Activated naive CD4-positive, alpha-beta T cell treated with anti-CD3 and anti-CD28 coated beads, Interleukin-2, amount 50 U/mL, for 72 hours (primary cell): ENCODE measurements at places on chromosomes 7 and 10. TPM values are rescaled to one million over a fixed set of nuclear protein-coding genes. Genes with fewer than 3 reads are reported as not detected.

DNA sequence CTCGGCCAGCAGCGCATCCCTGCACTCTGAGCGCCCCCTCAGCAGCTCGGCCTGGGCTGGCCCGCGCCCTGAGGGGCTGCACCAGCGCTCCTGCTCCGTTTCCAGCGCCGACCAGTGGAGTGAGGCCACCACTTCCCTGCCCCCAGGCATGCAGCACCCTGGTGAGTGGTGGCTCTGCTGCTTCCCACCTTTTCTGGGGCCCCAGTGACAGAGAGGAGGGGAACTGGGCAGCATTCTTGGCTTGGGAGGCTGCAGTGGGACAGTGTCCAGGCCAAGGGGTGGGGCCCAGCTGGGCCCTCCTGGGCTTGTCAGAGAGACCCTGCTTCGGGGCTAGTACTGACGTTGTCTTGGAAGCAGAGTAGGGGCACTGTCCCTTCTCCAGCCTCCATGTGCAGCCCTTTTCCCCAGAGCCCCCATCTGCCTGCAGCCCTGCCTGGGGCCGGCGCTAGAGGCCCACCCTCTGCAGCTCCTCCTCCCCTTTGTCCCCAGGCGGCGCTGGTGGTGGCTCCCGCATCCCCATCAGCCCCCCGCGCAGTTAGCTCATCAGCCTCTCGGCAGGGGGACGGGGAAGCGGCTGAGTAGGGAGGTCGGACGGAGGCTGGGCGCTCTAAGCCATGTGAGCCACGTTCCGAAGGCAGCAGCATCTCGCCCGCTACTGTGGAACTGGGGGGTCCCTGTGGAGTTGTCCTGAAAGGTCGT, 29.2 kb downstream of the GBX1 start:
- DNase-seq = peak; percentile 38

Gene ZNF239
- 0.41 TPM for total RNA-seq

DNA sequence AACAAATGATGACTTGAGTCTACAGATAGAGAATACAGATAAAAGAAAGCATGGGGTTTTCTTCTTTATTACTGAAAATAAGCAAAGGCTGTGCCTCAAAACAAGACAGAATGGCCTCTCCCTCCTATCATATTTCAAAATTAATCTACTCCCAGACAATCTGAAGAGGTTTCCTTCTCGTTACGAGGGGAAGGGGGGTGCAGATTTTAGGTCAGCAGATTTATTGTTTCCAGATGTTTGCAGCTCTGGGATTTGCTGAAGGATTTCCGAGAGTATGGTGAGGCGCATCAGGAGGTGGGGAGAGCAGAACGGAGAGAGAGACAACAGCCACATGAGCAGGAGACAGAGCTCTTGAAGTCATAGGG, 89.8 kb downstream of the KIAA1549 start:
- no peak for DNase-seq

Gene CCL26
- not detected for total RNA-seq

DNA sequence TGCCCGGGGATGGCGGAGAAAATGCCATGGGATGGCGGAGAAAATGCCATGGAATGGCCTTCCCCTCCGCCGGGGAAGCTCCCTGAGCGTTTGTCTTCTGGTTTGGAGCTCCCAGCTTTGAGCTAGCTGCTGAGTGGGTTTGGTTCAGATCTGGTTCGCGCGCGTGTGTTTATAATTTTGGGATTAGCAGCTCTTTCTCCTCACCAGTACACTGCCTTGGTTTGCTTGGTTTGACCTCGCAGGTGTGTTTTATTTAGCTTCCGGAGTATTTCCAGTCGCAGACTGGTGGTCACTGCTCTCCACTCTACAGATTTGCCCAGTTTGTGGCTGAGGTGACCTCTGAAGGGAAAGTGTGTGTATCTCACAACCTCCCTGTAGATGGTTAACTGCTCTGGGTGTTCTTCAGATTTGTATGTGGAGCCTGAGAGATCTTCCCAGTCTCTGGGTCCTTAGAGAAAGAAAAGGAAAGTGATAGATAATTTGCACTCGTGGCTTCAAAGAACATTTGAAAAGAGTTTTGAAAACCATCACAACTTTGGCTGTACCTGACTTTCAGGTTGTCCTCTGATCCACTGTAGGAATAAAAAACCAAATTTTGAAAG, 597 bp downstream of the ZNF277 start:
- DNase-seq = no peak

Gene AKR1C3
- total RNA-seq = not detected

GRCh38 chr10:1291178-1292090, 235.2 kb downstream of the WDR37 start:
- DNase-seq = no peak

DNA sequence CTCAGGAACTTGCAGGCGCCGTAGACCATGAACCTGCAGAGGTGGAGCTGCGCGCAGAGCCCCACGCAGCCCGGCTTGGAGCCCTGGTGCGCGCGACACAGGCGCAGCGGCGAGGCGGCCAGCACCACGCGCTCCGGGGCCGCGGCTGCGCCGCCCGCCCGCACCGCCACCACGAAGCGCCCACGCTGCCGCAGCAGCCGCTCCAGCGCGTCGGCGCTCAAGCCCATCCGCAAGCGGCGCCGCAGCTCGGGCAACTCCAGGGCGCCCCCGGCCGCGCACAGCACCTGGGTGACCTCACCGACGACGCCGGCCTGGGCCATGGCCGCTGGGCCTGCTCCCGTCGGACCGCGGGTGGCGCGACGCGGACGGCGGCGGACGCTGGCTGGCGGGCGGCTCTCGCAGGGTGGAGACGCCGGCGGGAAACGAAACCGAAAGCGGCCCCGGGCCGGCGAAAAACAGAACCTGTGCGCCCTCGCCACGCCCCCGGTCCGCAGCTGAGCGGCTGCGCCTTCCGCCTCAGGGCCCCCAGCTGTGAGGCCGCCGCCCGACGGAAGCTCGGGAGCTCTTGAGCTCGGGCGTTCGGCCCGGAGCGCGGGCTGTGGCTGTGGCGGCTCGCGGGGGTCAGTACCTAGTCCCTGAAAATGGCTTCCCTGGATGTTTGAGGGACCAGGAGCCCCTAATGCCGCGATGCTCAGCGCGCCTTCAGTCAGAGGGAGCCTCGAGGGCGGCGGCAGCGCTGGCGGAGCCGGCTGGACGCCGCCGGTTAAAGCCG, at the start of gene PARP12:
Gene PARP12, minus strand, starts transcription at position 424 of the 772 bp plus-strand sequence. Its CDS starts 104 bp downstream, at position 320.
- DNase-seq = peak; percentile 88

GRCh38 chr7:111115966-111116365, 25.0 kb downstream of the LRRN3 start:
- no peak for DNase-seq

DNA sequence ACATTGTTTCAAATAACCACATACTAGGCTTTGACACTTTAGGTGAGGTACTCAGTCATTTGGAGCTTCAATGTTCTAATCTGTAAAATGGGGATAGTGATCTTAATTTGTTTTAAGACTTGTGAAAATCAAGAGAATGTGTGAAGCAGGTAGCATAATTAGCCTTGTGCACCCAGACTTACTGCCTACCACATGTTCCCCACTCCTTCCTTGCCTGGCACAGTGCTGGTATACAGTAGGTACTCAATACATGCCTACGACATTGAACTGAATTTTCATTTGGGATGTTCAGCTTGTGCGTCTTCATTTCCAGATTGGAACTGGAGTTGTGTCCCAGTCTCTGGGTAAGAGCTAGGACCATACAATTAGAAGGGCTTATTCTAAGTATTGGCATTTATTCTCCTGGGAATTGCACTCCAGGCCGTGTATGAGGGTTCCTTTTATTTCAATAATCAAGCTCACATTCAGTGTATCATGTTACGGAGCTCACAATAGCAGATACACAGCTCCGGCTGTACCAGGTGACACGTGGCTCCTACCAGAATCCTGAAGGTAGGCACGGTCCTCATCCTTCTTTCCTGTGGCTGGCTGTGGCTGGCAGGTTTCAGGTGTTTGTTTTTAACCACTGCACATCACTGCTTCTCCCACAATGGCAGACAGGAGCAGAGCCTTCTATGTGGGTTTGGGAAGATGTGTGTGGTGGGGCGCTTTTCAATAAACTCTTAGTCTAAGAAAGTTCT, 109.4 kb upstream of the PDCD4 start:
- no peak for DNase-seq

GRCh38 chr7:103651593-103652377, 205.8 kb upstream of the SLC26A5 start:
- no peak for DNase-seq

DNA sequence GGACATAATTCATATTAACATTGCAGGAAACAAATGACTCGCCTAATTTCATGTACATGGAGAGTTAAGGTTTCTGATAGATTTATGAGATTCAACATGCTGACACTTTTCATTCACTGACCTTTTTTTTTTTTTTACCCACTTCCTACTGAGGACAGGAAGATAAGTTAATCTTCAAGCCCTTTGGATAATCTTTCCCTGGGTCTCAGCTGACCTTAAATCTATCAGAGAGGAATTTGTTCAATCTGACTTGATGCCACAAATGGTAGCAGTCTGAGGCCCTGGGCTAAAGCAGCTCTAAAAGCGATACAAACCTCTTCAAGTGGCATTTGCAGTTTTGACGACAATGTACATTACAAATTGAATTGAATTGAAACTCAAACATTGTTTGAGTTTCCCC, 493.3 kb upstream of the SORCS1 start:
- no peak for DNase-seq

DNA sequence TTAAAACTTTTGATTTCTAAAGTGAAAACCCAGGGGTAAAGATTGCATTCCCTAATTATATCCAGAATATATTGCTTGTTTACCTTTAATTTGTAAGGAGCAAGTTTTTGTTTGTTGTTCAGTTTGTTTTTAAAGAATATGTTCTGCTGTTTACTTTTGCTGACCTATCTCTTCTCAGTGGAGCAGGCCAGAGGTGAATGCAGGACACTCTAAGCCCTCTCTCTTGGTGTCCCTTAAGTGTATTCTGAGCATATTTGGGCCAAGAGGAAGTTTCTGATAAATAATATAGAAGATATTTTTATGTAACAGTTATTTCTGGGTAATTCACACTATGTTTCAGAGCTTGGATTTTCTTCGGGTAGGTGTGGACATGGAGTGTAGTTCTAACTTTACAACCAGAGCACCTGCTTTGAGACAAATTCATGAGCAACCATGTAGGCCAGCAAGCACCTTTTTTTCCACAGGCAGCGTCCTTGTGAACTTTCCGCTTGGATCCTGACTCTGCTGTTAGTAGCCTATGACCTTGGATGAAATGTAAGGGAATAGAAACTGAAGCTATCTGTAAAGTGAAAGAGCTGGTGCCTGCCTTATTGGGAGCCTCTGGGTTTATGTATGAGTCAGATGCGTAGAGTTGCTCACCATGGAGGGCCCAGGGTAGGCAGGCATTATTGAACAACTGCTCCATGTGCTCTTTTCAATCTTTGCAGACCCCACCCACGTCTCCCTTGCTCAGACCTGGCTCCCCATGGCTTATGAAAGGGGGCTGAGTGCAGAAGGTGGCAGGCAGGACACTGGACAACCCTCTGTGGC, 16.1 kb downstream of the OGDH start:
- no peak for DNase-seq

DNA sequence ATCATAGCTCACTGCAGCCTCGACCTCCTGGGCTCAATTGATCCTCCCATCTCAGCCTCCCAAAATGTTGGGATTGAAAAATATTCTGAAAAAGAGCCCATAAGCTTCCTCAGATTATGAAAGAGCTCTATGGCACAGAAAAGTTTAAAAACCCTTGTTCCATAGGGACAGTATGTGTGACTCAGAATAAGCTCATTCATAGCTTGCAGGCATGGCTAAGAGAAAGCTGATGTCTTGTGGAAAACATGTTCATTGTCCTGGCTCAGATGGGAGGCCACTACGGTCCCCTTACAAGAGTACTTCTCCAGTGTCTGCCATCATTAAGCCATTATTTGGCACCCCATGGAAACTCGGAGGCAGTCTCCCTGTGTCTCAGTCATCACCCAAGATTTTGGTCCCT, 64.0 kb downstream of the CCDC3 start:
- no peak for DNase-seq

- no peak for DNase-seq
Observed at GRCh38 chr7:77157446-77157845, 35.0 kb downstream of the CCDC146 start.

DNA sequence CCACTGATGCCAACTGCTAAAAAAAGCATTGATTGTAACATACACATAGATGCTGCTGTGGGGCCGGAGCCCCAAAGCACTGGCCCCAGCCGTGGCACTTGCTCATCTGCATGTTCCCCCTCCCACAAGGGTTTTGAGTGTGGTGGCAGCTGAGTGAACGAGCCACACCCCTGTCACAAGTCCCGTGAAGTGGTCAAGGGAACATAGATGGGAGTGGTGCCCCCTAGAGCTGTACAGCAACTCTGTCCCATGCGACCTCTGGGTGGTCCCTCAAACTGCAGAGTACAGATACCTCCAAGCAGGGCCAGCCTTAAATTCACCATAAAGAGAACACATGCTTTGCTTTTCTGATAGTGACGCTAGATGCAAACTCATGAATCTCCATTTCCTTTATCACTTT, 503.3 kb upstream of the NRP1 start:
- DNase-seq = no peak

DNA sequence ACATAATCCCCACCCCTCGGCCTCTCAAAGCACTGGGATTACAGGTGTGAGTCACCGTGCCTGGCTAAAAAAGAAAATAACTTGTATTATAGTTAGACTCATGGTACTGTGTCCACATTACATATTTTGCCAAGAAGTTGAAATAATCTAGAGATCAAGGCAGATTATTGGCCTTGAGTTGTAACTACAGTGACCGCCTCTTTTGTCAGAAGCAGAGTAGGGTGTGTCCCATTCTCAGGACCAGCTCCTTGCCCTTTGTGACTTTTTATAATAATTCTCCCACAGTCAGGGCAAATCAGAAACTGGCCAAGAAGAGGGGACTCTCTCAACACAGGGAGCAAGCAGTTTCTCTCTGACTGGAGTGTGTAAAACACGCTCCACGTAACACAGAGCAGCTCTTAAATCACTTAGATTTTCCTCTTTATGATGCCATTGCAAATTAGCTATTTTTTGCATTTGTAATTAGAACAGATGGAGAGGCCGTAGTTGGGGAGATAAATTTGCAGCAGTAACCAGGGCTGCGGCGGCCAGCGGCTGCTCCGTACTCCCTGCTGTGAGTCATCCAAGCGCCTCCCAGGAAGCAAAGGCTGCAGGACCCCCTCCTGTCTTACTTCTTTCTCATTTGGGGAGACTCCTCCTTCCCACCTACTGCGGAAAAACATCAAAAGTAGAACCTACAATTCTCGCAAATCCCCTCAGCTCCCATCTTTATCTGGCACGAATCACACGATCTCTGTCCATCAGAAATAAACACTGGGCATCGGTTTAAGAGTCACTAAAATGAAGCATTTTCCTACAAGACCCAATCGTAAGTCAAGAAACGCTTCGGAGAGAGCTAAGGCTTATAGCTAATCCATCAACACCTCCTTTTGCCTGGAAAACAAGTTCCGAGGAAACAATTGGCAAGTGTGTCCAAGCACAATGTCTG, 32.1 kb upstream of the MSRB2 start:
- no peak for DNase-seq

Gene UNCX
- total RNA-seq = not detected
